ENCODE measurements at places on chromosomes 1 and 21. TPM values are rescaled to one million over a fixed set of nuclear protein-coding genes. Genes with fewer than 3 reads are reported as not detected.
A peak's percentile ranks its signal among the peaks of the same experiment; 100 is the strongest.

- H3K36me3 ChIP-seq: no peaks in the 10 kb centered on the region
- H3K4me3 ChIP-seq: no peak overlapping the region
- DNase-seq: no peak
- H3K4me1 ChIP-seq: no peaks in the 10 kb centered on the region
- H3K27me3 ChIP-seq: no peaks in the 10 kb centered on the region
Observed at GRCh38 chr1:180757657-180758056, 125.8 kb downstream of the XPR1 start.

The AURKAIP1 gene
- total RNA-seq: 59.6 TPM

The WDTC1 gene
- 38.5 TPM for total RNA-seq

GRCh38 chr1:30783256-30783915 is 25.8 kb upstream of the LAPTM5 start:
- no peaks in the 10 kb centered on the region for H3K4me1 ChIP-seq
- H3K27ac ChIP-seq: no peak overlapping the region
- no peaks in the 10 kb centered on the region for H3K27me3 ChIP-seq
- no peaks in the 10 kb centered on the region for H3K36me3 ChIP-seq
- H3K4me3 ChIP-seq: no peak overlapping the region

GRCh38 chr1:231317306-231318014 is 20.2 kb downstream of the EXOC8 start:
- no peaks in the 10 kb centered on the region for H3K36me3 ChIP-seq
- no peak overlapping the region for H3K27ac ChIP-seq
- no peaks in the 10 kb centered on the region for H3K27me3 ChIP-seq
- no peaks in the 10 kb centered on the region for H3K4me1 ChIP-seq
- H3K4me3 ChIP-seq: no peak overlapping the region

The KRTAP13-1 gene
- not detected for total RNA-seq

DNA sequence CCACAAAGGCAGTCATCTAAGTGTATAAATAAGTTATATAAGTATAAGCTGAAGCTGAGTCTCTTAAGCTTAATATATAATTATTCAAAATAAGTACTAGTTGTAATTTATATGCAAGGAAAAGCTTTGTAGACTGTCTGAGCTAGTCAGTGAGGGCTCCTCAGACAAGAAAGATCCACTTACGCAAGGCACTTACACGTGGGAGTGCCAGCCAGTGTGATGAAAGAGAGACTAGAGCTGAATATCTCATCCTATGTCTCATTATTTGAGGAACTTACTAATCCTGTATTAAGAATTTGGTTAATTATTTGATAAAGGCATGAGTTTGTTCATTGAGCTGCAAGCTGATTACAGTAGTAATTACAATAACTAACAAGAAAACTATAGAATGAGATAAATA is 146.9 kb downstream of the PDE4B start:
- no peak for DNase-seq
- no peaks in the 10 kb centered on the region for H3K4me1 ChIP-seq
- H3K27me3 ChIP-seq: no peaks in the 10 kb centered on the region
- no peaks in the 10 kb centered on the region for H3K36me3 ChIP-seq
- H3K27ac ChIP-seq: no peak overlapping the region
- no peak overlapping the region for H3K4me3 ChIP-seq

GRCh38 chr1:84687714-84688462 is 2.4 kb downstream of the SSX2IP start:
- no peaks in the 10 kb centered on the region for H3K27me3 ChIP-seq
- H3K36me3 ChIP-seq: no peaks in the 10 kb centered on the region
- DNase-seq: no peak
- no peaks in the 10 kb centered on the region for H3K4me1 ChIP-seq

The CD84 gene
- total RNA-seq: 10.8 TPM

GRCh38 chr1:197775282-197776262 is at the start of gene DENND1B:
Gene DENND1B (minus strand): TSS chr1:197775480. CDS start chr1:197775155, 325 bp downstream.
- no peaks in the 10 kb centered on the region for H3K4me1 ChIP-seq
- H3K36me3 ChIP-seq: no peaks in the 10 kb centered on the region

The CRYAA gene
- not detected for total RNA-seq

The VHLL gene
- total RNA-seq: not detected

The ITLN1 gene
- total RNA-seq: 1.8 TPM

- peak; percentile 62 for DNase-seq
- H3K4me1 ChIP-seq: no peaks in the 10 kb centered on the region
- no peaks in the 10 kb centered on the region for H3K27me3 ChIP-seq
- H3K27ac ChIP-seq: no peak overlapping the region
Observed at GRCh38 chr1:15526021-15526489, 593 bp upstream of the DNAJC16 start.

The HPCA gene
- total RNA-seq: 0.51 TPM

DNA sequence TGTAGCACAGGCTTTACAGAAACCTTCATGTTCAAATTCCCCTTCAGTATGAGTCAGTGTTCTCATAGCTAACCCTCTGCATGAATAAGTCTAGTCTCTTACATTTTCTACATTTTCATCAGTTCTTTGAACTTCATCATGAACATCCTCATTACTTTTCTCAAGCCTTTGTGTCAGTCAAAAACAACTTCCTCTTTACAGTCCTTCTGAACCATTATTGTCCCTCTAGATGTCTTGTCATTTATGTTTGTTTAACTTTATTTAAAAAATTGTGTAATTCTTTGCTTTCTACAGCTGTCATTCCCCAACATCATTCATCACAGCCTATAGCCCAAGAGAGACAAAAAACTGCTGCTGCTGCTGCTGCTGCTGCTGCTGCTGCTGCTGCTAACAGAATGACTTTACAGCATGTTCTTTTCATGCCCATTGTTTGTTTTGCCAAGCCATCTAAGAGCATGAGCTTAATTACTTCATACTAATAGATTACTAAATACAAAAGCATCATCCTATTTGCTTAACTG is 133.1 kb downstream of the LRRC40 start:
- H3K27ac ChIP-seq: no peak overlapping the region
- H3K4me1 ChIP-seq: no peaks in the 10 kb centered on the region
- no peak overlapping the region for H3K4me3 ChIP-seq
- DNase-seq: no peak
- H3K36me3 ChIP-seq: no peaks in the 10 kb centered on the region

DNA sequence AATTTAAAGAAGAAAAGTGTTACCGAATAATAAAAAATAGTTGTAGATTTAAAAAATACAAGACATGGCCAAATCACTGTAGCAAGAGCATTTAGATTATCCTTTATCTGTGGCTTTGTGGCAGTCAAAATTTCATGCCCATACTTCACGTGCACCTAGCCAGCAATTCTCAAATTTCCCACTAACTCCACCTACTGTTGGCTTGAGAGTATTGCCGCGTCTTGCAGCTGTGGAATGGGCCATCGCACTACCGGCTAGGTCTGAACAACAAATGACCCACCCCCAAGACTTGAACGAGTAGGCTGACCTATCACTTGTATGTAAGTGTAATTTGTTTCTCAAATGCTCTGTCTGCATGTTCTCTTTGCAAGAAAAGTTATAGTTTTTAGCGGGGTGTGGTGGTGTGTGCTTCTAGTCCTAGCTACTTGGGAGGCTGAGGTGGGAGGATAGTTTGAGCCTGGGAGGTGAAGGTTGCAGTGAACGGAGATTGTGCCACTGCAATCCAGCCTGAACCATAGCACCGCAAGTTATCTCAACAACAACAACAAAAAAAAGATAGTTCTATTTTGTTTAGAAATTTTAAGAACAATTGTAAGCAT is 4.1 kb downstream of the KRTAP13-4 start:
- H3K36me3 ChIP-seq: no peaks in the 10 kb centered on the region
- H3K4me1 ChIP-seq: no peaks in the 10 kb centered on the region
- no peak overlapping the region for H3K27ac ChIP-seq
- H3K4me3 ChIP-seq: no peak overlapping the region

The MCOLN3 gene
- 1.3 TPM for total RNA-seq

The IL23R gene
- total RNA-seq: not detected

The CD48 gene
- 6.8 TPM for total RNA-seq

The TPM3 gene
- total RNA-seq: 186 TPM

DNA sequence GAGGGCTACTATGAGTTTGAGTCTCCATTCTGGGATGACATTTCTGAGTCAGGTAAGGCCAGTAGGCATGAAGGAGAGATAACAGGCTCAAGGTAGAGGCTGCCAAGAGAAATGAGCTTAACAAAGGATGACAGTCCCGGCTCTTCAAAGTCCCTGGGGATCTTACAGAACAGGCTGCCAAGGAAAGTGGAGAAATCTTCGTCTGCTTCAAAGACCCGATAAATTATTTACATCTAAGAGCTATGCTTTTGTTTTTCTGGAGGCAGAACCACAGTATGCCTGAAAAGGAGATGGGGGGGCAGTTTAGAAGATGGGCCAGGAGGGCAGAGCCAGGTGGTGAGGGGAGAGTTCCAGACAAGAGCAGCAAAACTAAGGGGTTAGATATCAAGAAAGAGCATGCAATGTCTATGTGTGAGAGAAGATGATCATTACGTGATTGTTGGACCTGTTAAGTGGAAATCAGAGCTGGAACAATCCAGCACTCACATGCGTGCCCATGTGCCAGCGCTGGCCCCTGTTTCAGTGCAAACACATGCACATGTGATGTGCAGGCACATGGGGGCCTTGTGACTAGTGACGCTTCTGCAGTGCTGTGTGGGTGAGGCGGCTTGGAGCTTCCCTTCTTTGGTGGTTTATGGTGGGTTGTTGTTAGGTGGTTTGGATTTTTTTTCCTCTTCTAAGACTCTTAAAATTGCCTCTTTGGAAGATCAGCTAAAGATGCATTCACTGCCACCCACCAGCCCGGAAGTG is 25.7 kb downstream of the CAMK1G start:
- no peaks in the 10 kb centered on the region for H3K36me3 ChIP-seq
- DNase-seq: no peak
- no peak overlapping the region for H3K27ac ChIP-seq

The NTNG1 gene
- total RNA-seq: 1.0 TPM

DNA sequence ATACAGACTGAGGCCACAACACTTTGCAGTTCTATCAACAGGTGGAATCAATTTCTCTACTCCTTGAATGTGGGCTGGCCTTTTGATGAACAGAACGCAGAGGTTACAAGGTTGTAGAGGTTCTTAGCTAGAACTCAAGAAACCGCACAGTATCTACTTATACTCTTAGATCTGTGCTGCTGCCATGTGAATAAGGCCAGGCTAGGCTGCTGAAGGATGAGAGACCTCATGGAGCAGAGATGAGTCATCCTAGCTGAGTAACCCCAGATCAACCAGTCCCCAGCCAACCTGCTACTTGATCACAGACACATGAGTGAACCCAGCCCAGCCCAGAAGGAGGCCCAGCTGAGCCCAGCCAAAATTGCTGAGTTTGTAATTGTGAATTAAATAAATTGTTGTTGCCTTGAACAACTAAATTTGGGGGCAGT is 35.3 kb upstream of the BCAR3 start:
- H3K4me3 ChIP-seq: no peak overlapping the region
- no peaks in the 10 kb centered on the region for H3K36me3 ChIP-seq
- no peak overlapping the region for H3K27ac ChIP-seq
- H3K27me3 ChIP-seq: no peaks in the 10 kb centered on the region
- DNase-seq: no peak

DNA sequence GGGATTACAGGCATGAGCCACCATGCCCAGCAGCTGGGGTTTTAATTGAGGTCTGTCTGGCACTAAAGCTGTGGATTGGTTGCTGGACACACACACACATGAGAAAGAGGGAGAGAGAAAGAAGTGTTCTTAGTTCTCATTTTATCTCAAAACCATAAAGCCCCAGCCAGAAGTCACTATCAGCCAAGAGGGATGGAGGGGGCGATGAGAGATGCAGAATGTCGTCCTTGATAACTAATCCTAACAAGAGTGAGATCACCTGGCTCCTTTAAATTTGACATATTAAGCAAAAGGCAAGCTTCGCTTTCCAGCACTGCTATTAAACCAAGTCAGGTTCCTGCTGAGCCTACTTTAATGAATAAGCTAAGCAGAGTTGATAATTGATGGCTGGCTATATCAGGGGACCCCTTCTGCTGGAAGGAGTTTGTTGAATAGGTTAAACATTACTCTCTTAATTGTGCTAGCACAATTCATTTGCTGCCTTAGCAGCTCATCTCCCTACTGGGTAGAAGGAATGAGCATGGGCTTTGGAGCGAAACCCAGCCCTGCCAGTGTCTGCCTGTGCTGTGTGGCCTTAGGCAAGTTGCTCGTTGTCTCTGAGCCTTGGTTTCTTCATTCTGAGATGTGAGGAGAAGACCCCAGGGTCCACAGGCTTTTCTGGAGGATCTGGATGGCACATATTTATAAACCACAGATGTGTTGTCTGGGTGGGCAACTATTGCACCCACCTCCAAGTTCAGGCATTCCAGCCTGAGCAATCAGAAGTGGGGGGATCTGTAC is 50.8 kb downstream of the ALPL start:
- no peaks in the 10 kb centered on the region for H3K4me1 ChIP-seq
- no peaks in the 10 kb centered on the region for H3K36me3 ChIP-seq
- H3K4me3 ChIP-seq: no peak overlapping the region
- H3K27me3 ChIP-seq: no peaks in the 10 kb centered on the region
- no peak overlapping the region for H3K27ac ChIP-seq

GRCh38 chr1:211627259-211627658 is 48.2 kb downstream of the NEK2 start:
- no peaks in the 10 kb centered on the region for H3K27me3 ChIP-seq
- H3K27ac ChIP-seq: no peak overlapping the region
- H3K4me3 ChIP-seq: no peak overlapping the region
- H3K4me1 ChIP-seq: no peaks in the 10 kb centered on the region
- no peaks in the 10 kb centered on the region for H3K36me3 ChIP-seq
- DNase-seq: no peak

The AVPR1B gene
- total RNA-seq: not detected

GRCh38 chr1:213154056-213154685 is 103.1 kb downstream of the RPS6KC1 start:
- DNase-seq: no peak
- peaks cover 10% of the 10 kb centered on the region for H3K4me1 ChIP-seq
- no peaks in the 10 kb centered on the region for H3K36me3 ChIP-seq

GRCh38 chr1:212229654-212230053 is 55.6 kb upstream of the PPP2R5A start:
- H3K27ac ChIP-seq: no peak overlapping the region
- no peak overlapping the region for H3K4me3 ChIP-seq
- DNase-seq: no peak
- H3K27me3 ChIP-seq: no peaks in the 10 kb centered on the region
- H3K36me3 ChIP-seq: no peaks in the 10 kb centered on the region
- H3K4me1 ChIP-seq: no peaks in the 10 kb centered on the region

The OR6K3 gene
- not detected for total RNA-seq

DNA sequence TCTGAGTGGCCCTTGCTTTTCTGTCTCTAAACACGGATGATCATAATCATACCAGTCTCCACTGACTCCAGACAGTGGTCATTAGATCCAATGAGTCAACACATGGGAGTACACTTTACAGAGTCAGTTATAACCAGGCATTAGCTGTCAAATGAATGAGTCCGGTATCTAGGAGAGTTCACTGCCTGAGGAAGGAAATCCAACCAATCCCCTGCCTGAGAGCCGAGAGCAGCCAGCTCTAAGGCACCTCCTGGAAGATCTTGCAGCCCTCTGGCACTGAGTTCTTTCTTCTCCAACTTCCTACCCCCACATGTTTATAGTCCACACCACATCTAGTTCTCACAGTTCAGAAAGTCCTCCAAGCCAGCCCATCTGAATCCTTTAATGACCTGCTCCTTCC is 29.4 kb upstream of the RBM15 start:
- DNase-seq: no peak
- H3K4me3 ChIP-seq: no peak overlapping the region
- H3K27me3 ChIP-seq: no peaks in the 10 kb centered on the region

GRCh38 chr1:57637155-57637554 is 213.3 kb upstream of the DAB1 start:
- no peaks in the 10 kb centered on the region for H3K27me3 ChIP-seq
- H3K4me1 ChIP-seq: no peaks in the 10 kb centered on the region
- no peaks in the 10 kb centered on the region for H3K36me3 ChIP-seq
- H3K4me3 ChIP-seq: no peak overlapping the region

GRCh38 chr1:162366149-162366548 is 10.5 kb downstream of the SPATA46 start:
- no peak overlapping the region for H3K27ac ChIP-seq
- H3K4me1 ChIP-seq: no peaks in the 10 kb centered on the region
- H3K4me3 ChIP-seq: no peak overlapping the region
- no peaks in the 10 kb centered on the region for H3K27me3 ChIP-seq
- no peaks in the 10 kb centered on the region for H3K36me3 ChIP-seq

The OR2L13 gene
- not detected for total RNA-seq

The SEC16B gene
- 2.4 TPM for total RNA-seq

The OR2T35 gene
- not detected for total RNA-seq
